Left cardiac atrium (tissue), 4 donors: ENCODE measurements at places on chromosomes 16 and 17. TPM values are rescaled to one million over a fixed set of nuclear protein-coding genes. Genes with fewer than 3 reads are reported as not detected.

DNA sequence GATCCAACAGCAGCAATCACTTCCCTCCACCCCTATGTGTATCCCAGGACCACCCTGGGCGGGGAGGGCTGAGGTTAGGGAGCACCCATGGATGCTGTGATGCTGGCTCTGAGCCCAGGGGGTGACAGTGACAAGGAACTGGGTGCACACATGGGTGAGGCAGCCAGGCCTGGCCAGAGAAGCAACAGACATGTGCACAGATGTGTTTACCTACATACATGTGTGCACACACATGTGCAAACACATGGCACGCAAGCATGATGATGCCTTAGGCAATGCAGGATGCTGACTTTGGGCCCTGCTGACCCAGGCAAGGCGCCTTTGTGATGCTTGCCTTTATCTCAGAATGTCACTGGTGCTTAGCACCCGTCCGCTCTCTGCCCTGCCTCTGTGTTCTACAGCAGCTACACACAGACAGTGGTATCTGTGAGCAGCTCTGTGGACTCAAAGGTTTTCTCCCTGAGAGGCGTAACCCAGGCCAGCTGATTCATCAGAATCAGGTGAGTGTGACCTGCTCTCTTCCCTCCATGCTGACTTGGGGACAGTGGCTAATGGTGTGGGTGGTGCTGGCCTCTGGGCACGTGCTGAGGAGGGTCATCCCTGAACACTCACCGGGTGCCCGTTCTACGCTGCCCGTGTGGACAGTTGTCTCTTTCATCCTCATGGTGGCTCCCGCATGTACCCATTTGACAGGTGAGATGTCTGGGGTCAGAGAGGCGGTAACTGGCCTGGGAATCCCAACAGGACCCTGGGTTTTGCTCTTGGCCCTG, 38.5 kb upstream of the KSR1 start:
- DNase-seq, result no peak

TMEM220 gene
- 7.7 TPM for total RNA-seq

GRCh38 chr16:21626659-21627277, 25.6 kb downstream of the IGSF6 start:
- no peak for DNase-seq

- DNase-seq, result no peak
These were observed 36.8 kb downstream of the SOCS1 start for GRCh38 chr16:11219178-11219577.

DNA sequence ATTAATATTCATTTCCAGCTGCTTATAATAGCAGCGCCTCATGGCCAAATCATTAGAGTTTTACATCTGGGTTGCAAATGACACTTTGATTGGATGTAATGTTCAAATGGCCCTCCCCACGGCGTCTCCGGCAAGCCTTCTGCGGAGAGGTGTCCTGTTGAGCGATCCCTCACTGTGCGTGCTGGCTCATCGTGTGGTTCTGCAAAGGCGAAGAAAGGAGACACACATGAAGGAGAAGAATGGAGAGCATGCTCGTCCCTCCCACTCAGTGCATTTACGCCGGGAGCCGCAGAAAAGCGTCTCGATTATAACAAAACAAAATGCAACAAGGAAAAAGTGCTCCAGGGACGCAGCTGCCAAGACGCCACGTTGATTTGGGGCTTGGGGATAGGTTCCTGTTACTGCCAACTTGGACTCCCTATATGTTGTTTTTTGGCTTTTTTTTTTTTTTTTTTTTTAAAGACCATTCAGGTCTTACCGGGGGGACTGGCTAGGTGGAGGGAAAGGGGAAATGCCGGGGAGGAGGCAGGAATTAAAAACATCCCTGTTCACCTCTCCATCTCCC, 117.6 kb downstream of the C16orf78 start:
- no peak for DNase-seq

DNA sequence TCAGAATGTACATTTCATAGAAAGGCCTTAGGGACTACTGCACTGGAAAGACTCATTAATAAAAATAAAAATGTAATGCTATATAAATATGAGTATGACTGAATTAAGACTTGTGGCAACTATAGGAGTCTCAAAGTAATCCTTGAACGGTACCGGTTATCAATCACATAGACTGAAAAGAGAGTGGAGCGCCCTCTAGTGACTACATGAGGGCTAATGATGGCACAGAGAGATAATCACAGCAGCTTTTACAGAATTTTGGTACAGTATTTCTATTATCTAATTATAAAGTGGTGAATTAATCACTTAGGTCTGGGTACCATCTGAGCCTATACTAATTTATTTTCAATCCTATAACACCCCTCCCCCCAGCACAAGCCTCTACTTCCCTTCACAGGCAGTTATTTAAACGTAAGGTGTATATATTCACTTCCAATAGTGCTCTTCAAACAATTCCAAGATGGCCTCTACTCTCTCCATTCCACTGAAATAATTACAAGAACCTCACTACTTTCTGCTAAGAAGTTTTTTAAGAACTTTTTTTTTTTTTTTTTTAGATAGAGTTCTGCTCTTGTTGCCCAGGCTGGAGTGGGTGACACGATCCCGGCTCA, 40.7 kb upstream of the ANKFY1 start:
- peak; percentile 32 for DNase-seq

- DNase-seq, result no peak
These were observed 174.7 kb downstream of the MAP2K4 start for GRCh38 chr17:12195418-12195817.

DNA sequence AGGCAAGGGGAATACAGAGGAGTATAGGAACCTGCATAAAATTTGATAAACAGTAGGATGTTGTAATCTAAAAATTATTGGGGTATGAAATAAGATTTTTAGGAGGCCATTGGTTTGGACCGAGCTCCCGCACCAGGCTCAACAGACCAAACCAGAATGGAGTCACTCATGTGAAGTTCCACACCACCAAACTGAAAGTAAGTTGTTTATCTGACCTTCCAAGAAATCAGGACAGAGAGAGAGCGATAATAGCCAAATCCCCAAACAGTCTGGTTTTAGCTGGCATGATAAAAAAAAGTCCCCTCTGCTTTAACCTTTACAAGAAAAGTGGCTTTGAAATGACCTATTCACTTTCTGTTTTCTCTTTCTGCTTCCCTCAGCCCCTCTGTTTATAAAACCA, 45.7 kb upstream of the SIAH1 start:
- no peak for DNase-seq

DNA sequence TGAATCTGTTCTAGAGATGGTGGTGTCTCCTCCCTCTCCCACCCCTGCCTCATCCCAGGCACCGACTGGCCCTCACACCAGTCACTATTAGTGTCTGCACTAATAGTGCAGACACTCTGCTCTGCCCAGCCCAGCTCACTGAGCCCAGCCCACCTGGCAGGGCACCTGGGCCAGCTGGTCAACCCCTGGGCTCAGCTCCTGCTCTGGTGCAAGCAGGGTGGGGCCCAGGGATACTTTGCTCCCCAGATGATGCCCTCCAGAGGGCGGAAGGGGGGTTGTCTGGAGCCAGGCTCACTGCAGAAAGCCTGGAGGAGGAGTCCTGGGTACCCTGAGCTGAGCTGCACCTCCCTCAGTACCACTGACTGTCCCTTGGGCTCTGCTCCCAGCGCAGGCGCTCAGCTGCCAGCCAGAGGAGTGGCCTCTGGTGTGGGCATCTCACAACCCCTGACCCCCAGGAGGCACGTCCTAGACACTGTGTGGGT, 14.5 kb downstream of the RAB11FIP4 start:
- no peak for DNase-seq

GRIN2C gene
- 25.2 TPM for total RNA-seq

TRPV2 gene
- 14.3 TPM for total RNA-seq

GRCh38 chr16:64362193-64362592, 759.7 kb downstream of the CDH11 start:
- DNase-seq, result no peak

DNA sequence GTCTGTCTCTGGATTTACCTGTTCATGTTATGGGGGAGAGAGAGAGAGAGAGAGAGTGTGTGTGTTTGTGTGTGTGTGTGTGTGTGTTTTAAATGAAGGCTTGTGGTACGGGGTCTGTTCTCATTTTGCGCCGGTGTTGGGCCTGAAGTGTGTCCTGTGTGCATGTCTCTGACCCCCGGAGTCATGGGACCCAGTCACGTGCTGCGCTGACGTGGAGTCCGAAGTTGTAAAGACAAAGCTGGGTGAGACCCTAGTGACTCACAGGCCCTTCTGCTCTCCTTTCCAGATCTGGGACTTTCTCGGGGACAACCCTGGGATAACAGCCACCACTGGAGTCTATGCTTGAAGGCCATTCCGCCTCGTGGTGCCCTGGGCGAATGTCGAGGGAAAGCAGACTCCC, 35.0 kb downstream of the JPH3 start:
- DNase-seq, result no peak

DNA sequence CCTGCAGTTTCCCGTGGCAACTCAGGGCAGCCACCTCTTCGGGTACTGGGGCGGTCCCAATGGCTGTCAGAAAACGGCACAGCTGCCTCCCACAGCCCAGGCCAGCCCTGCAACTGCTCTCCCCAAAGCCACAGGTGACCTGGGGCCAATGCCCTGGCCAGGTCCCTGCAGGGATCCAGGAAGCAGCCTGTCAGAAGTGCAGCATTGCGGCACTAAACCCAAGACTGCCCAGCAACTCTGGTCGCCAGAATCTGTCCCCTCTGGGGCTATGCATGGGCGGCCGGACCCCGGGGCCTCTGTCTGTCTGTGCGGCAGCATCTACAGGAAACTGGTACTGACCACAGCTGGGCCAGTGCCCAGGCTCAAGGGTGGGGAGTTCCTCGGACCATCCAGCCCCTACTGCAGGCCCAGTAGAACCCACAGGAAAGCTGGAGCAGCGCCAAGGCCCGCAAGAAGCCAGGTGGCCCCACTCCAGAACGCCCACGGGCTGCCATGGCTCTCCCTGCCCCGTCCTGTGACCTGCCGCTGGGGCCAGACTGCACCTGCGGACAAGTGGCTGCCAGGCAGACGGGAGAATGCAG, 5.5 kb downstream of the CYBC1 start:
- no peak for DNase-seq

LITAF gene
- total RNA-seq, result 86.0 TPM

DNA sequence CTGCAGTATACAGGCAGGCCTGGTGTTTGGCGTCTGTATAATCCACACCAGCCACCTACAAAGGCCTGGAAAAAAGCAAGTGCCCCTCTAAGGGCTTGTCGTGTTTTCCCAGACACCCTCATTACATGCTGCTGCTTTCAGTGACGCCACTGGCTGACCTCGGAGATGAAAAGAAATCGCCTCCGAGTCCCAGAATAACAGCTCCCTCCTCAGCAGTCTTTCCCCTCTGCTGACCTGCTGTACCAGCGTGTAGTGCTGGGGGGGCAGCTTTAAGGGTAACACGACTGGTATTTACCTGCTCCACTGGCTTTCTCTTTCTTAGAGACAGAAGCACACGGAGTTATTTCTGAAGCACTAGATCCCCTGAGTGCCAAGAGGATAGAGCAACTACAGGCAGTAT, 296.8 kb downstream of the GRIN2A start:
- no peak for DNase-seq
